ENCODE measurements at places on chromosomes 5 and 9. TPM values are rescaled to one million over a fixed set of nuclear protein-coding genes. Genes with fewer than 3 reads are reported as not detected.

GRCh38 chr5:178499352-178499751 lies 90.8 kb downstream of the COL23A1 start:
- DNase-seq, result no peak
- no peaks in the 10 kb centered on the region for H3K27me3 ChIP-seq
- H3K4me1 ChIP-seq, result no peaks in the 10 kb centered on the region
- no peak overlapping the region for H3K4me3 ChIP-seq

The CCL28 gene
- total RNA-seq, result 2.0 TPM

GRCh38 chr9:135531096-135531495 lies 9.9 kb downstream of the LCN1 start:
- no peaks in the 10 kb centered on the region for H3K36me3 ChIP-seq
- H3K4me3 ChIP-seq, result no peak overlapping the region
- H3K4me1 ChIP-seq, result no peaks in the 10 kb centered on the region
- no peak overlapping the region for H3K27ac ChIP-seq
- H3K27me3 ChIP-seq, result peaks cover 8% of the 10 kb centered on the region

The PCDHGA12 gene
- 0.80 TPM for total RNA-seq

The BARHL1 gene
- not detected for total RNA-seq

The ABO gene
- total RNA-seq, result 0.14 TPM
